ENCODE measurements at places on chromosomes 4 and X.

GRCh38 chr4:17920681-17921080, 100.9 kb downstream of the LCORL start:
- DNase-seq, result no peak

DNA sequence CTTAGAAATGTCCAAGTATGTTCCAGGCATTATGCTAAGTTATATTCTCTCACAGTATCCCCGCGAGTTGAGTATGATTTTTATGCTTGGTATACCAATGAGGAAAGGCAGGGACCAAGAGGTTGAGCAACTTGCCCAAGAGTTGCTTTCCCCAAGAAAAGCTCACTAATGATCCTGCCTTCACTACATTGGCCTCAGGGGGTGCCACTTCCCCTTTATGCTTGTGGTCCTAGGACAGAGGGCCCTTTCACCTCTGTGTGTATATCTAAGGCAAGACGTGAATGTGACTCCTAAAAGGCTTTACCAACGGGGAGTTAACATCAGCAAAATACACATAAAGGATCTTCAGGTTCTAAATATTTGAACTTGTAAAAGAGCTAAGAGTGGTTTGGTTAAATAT, 164.4 kb upstream of the CPEB2 start:
- no peak for DNase-seq

GRCh38 chr4:41718907-41719306, 29.6 kb downstream of the PHOX2B start:
- no peak for DNase-seq

DNA sequence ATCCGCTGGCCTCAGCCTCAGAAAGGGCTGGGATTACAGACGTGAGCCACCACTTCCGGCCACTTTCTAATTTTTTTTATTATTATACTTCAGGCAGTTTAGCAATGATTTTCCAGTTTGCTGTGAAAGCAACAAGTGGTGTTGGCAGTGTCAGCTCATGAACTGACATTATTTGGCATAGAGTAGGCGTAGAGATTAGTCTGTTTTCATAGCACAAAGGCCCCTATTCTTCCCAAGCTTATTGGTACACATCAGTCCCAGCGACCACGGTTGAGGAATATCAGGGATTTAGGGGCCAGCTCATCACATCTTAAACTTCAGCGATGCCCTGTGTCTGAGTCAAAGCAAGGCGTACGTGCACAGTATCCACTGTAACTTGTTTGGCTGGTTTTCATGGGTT, 53.0 kb upstream of the RASSF6 start:
- no peak for DNase-seq

GRCh38 chrX:45274576-45274975, 73.9 kb upstream of the DIPK2B start:
- DNase-seq, result peak; percentile 23

- DNase-seq, result no peak
Measured at GRCh38 chr4:21167711-21168110, 467.5 kb downstream of the PACRGL start.

- no peak for DNase-seq
Measured at GRCh38 chr4:119666653-119667091, 38.1 kb upstream of the PDE5A start.

GRCh38 chrX:41553688-41554087, 106.5 kb downstream of the NYX start:
- DNase-seq, result no peak

DNA sequence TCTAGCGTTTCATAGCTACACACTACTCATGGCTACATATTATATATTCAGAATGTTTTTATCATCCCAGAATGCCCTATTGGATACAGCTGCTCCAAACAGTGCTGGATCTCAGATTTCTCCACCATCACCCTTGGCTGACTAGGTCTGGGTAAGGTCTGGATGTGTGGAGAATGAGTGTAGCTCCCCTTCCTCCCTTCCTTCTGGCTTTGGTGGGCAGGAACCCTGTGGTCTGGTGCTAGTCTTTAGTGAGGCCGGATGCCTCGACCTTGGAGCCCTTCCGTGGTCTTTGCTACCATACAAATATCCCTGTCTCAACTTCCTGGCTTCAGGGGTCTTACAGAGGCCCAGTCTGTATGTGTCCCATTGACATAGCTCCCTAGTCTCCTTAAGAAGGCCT, 52.1 kb upstream of the KDR start:
- no peak for DNase-seq

- peak; percentile 87 for DNase-seq
Measured at GRCh38 chr4:98470831-98471230, 187.6 kb downstream of the TSPAN5 start.

DNA sequence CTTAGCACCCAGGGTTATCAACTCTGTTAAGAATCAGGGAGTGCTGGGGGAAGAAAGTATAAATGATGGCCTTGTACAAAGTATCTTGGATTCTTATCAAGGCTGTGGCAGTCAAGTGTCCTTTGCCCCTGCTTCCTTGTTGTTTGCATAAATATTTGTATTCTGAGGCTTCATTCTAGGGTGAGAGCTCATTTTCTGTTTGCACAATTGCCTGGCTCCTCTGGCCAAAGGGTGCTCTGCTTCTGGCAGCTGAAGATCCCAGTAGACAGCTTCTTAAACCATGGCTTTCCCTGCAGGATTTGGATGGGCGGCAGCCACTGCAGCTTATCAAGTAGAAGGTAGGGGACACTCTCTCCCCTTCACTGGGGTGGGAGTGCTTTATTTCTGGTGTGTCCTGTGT, at the start of gene GBA3:
Gene GBA3, plus strand, starts transcription at position 202 of the 400 bp plus-strand sequence.
- no peak for DNase-seq

GRCh38 chr4:56215901-56216300, 171.4 kb downstream of the AASDH start:
- no peak for DNase-seq

GRCh38 chrX:2342874-2343273, 157.9 kb downstream of the DHRSX start:
- DNase-seq, result no peak

DNA sequence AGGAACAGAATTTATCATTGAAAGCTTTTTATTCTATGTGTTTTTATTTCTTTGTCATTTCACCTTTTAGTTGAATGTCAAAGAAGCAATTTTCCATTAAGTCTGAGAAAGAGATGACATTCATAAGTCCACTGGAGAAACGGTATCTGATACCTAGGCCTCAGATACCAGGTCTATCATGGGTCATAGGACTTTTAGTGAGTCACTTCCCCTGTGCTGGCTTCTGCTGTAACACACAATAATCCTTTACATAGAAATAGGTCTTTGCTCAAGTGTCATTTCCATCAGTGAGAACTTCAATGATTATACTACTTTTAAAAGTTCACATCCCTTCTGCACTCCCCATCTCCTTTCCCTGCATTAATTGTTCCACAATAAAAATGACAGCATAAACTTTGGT, 125.5 kb upstream of the ARMCX2 start:
- no peak for DNase-seq

- no peak for DNase-seq
Measured at GRCh38 chrX:23103546-23103945, 103.8 kb downstream of the DDX53 start.

DNA sequence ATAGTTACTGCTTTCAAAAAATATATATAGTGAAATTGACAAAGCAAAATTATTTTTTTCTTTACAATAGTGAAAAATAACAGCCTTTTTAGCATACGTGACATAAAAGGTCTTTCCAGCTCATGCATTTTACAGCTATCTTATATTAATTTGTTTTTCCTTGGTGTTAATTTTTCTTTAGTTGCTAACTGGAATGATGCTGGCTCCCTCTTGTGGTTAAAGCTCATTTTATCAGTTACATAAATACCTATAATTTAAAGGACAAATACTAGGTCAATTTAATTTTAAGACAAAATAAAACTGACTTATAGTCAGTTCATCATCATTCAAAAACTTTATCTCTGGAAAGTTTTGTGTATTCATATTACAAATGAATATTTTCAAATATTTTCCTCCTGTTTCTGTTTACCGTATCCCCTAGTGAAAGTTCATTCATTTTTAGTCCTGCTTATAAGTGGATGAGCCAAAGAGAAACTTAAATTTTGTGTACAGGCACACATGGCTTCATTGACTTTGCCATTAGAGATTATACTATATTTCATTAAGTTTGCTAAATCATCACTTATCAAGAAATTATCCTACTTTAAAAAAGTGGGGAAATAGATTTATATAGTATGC, 9.9 kb upstream of the ANAPC4 start:
- DNase-seq, result peak; percentile 31

DNA sequence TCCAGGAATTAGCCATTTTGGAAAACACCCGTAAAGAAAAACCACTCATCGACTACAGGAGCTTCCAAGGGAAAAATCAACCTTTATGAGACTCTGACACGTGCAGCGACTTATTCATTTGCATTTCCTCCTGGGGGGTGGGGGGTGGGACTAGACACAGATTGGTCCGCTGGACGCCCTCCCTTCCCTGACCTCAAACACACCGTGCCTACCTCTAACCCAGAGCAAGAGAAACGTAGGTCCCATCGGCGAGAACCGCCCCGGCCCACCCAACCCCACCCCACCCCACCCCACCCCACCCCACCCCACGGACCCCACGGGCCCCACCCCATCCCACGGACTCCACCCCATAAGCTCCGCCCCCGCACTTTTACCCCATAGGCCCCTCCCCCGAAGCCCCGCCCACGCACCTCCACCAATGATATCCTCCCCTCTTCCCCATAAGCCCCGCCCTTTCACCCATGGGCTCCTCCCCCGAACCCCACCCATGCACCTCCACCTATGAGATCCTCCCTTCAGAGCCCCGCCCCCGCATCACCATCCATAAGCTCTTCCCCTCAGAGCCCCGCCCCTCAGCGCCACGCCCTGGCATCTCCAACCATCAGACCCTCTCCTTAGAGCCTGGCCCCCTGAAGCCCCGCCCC, 1.1 kb downstream of the GTPBP6 start:
- no peak for DNase-seq

DNA sequence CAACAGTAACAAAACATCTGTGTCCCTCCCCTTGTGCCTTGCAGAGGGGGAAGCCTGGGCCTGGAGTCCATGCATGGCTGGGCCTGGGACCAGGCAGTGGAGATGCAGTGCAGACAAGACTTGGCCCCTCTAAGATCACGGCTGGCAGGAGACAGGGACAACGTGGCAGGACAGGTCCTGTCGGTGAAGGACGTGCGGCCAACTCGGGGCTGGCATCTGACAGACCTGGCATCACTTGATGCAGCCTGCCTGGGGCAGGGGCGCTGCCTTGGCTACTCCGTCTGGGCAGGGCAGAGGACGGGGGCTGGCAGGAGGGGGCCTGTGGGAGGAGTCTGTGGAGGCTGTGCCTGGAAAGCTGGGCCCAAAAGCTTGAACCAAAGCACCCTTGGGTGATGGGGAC, 112.1 kb downstream of the CPZ start:
- no peak for DNase-seq

DNA sequence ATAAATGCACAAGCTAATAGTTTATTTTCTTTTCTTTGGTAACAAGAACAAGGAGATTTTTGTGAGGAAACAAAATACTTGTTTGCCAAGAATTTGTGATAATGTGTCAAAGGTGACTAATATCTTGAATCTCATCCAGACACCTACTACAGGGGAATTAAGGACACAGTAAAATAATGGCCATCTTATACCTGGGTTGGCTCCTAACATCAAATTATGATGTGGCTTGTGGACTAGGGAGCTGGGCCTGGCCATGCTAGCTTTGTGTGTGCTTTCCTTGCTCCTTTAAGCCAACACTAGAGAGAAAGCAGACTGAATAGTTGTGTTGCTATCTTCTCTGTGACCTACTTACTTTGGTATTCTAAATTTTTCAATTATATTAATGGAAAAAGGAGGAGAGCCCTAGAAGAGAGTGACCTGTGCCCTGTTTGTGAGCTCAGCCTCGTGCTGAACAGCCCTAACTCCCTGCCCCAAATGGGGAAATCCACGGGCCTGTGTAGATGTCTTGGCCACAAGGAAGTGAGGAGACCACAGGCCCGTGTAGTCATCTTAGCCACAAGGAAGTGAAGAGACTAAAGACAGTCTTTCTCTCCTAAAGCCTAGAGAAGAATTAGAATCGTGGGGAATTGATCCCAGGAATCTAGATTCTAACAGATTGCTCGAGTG, 23.3 kb downstream of the ARHGAP24 start:
- DNase-seq, result peak; percentile 7

GRCh38 chrX:150337536-150337935, 25.6 kb upstream of the MAMLD1 start:
- DNase-seq, result no peak

DNA sequence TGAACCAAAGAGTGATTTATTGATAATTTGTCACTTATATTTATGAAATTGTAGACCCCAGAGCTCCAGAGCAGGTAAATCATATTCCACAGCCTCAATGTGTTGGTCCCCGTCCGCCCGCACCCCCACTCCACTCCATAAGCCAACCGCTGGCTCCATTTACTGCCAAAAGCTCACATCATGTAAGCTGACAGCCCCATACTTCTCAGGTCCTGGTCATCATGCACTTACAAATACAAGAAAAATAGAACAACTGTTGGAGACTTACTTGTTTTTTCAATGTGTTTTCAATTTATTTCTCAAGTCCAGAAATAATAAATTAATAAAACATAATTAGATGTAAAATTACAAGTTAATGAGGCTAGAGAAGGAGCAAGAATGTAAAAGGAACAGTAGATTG, 235.7 kb upstream of the HAND2 start:
- no peak for DNase-seq
